MG63 (cell line): ENCODE measurements at places on chromosomes 11 and 22. TPM values are rescaled to one million over a fixed set of nuclear protein-coding genes. Genes with fewer than 3 reads are reported as not detected.

Gene KRTAP5-2
- not detected in 2 replicates for total RNA-seq

Gene OR4C6
- not detected in 2 replicates for total RNA-seq

Gene SGSM1
- not detected in 2 replicates for total RNA-seq

Gene CARD16
- total RNA-seq = 0.30 TPM in 1 of 2 replicates, not detected in the other

Gene KCNJ5
- total RNA-seq = not detected in 2 replicates

Gene APOA4
- not detected in 2 replicates for total RNA-seq

Gene OR52A1
- not detected in 2 replicates for total RNA-seq

Gene KRTAP5-7
- total RNA-seq = not detected in 2 replicates
